ENCODE measurements at places on chromosomes 1 and 21.

DNA sequence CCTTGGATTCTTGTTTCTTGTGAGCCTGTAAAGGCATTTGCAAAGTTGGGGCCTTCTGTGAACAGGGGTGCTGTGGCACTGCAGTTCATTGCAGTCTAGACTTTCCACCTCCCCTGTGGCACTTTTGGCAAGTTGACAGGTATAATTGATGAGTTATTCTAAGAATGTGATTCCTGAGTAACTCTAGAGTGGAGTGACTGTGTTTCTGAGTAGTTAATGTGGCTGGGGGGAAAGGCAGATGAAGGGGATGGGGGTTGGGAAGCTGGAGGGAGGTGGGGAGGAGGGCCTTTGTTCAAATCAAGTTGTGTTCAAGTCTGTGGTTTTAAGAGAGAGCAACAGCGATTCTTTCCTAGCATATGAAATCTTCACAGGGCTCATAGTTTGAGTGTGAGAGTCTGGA, 32.9 kb downstream of the PBX1 start:
- DNase-seq, result no peak

DNA sequence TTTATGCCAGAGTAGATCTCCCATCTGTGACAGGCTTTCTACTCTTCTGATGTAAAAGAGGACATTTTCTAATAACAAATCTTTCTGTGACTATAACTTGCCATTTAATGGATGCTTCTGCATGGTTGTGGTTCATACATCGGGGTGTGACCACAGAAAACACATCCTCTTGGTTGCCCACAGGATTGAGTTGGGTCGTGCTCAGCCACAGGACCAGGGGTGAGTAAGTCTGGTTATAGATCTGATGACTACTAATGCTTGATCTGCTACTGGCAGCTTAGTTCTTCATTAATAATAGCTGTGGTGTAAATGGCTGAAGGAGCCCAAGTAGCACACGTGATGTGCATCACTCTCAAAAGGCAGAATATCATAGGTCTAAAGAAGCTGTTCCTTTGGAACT, 328.2 kb downstream of the RWDD3 start:
- no peak for DNase-seq

DNA sequence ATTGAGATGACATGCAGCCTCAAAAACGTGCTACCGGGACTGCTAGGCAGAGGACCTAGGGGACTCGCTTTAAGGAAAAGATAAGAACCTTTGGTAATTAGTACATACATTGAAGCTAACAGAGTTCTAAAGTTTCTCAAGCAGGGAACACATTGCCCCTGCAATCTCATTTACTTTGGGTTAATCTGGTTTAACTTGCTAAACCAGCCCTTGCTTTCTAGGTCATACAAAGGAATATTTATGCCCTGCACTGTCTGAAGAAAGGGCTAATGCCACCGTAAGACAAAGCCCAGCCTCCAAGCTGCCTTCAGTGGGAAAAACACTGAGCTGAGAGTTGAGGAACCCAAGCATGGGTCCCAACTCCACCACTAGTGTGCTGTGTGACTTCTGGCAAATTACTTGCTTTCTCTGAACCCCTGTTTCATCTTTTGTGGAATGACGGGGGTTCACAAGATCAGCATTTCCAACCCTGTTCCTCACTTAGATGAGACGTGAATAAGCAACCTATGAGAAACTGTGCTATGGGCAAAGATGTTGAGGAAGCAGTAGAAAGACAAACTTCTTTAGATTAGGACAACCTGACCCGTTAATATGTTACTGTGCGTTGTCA, 66.3 kb downstream of the VWA5B1 start:
- no peak for DNase-seq

- DNase-seq, result no peak
These were observed 29.4 kb upstream of the RAB3GAP2 start for GRCh38 chr1:220301630-220302029.

GRCh38 chr1:15210651-15211375, 36.2 kb upstream of the FHAD1 start:
- no peak for DNase-seq

DNA sequence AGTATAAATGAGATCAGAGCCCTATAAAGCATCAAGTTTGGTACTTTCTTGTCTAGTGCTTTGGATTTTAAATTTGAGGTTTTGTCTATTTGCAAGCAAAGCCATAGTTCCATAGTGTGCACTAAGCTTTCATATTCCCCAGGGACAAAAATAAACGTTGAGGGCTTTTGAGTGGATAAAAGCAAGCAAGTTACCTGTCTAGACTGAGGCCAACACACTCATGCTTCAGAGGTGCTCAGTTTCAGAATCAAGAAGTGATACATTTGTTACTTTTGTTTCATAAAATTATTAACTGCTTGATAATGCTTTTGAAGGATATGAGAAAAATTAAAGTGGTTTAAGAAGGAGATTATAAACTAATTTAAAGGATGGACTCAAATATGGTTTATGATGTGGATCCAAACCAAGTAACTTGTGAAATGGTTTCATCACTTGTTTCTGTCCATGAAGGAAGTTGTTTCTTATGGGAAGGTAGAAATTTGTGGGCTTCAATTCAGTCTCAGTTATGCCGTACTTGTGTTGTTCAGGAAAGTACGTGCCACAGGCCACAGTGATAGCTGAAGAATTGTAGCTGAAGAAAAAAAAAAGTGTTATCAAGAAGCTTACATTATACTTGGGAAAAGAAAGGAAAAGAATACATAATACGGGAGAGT, 71.2 kb downstream of the CHRM3 start:
- DNase-seq, result no peak

DNA sequence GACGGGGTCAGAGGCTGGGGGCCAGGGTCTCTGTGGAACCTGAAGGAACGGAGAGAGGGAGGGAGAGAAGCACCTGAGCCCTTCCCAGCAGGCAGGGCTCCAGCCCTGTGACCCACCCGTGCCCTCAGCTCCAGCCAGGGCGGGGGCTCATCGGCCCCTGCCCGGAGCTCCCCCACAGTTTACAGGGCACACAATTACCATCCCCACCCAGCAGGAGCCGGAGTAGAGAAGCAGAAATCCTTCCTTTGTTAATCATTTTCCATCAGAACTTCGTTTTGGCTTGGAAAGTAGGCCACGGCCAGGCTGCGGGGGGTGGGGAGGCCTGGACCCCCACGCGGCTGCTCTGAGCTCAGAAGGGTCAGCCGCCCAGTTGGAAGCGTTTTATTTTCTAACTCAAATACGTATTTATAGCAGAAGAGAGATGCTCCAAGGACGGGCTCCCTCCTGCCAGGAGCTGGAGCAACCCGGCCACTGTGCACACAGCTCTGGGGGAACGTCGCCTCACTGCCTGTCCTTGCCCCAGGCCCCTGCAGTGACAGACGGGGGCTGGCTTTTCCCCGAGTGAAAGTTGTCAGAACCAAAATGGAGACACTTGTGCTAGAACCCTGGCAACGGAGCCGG, 42.7 kb upstream of the ADARB1 start:
- no peak for DNase-seq

DNA sequence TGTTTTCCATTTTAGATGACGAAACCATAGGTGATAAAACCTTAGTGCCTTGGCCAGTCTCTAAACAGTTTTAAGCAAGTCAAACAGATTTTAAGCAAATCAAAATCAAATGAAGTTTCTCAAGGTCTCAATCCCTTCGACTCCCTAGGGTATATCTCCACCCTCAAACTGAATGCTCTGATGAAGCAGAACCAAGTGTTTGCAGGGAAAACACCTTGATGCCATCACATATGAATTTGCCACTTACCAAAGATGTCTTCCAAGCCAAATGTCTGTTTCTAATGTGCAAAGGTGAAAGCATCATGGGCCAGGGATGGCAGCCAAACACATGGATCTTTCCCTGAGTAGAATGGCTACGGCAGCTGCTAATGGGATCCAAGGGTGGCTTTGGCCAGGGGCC, 116.4 kb upstream of the COP1 start:
- DNase-seq, result no peak

GRCh38 chr1:31374511-31375196, 1.8 kb upstream of the FABP3 start:
- DNase-seq, result no peak

GRCh38 chr21:33151941-33152731, 77.6 kb upstream of the IFNAR2 start:
- DNase-seq, result no peak

DNA sequence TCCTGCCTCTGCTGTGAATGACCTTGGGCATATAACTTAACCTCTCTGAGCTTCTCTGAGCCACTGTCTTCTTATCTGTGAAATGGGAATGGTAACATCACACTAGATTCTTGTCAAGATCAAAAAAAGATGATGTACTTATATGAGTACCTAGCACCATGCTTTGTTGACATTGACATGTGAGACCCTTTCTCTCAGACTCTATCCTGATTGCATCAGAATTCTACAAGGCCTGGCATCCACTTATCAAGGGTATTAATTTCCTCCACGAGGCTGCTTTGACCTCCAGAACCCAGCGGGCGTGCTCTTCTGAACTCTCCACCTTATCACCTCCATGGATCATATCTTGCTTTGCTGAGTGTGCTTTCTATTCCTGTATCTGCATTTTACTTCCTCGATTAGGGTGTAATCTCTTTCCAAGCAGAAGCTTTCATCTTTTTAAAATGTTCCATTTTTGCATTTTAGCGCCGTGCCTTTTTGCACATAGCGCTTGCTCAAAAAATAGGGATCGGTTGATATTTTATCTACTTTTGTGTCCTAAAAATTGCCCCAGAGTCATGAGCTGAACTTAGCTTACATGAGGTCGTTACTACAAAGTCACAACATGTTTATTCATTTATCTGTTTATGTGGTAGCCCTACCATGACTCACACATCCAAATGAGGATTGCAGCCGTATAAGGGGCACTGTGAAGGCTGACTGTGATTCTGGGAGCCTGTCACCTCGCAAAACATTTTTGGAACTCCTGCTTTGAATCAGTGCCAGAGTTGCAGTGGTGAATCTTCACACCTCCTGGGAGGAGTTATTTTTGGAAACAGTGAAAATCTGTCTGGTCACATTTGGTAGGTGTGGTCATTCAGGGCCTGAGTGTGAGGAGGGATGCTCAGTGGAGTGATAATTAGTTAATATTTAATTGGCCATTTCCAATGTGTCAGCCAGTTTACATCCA, 63.2 kb downstream of the IER5 start:
- no peak for DNase-seq

Measured in stimulated activated CD8-positive, alpha-beta memory T cell treated with anti-CD3 and anti-CD28 coated beads, Interleukin-2, amount 100 ng/mL, for 1 hour (primary cell).